PC-9 (cell line): ENCODE measurements at places on chromosomes 1 and 21. TPM values are rescaled to one million over a fixed set of nuclear protein-coding genes. Genes with fewer than 3 reads are reported as not detected.
A peak's percentile ranks its signal among the peaks of the same experiment; 100 is the strongest.

The ZYG11A gene
- 9.7 and 11.5 TPM in 2 replicates for total RNA-seq

The ETV3 gene
- 22.1 and 26.2 TPM in 2 replicates for total RNA-seq

The CFAP141 gene
- total RNA-seq = not detected in 2 replicates

The HPCA gene
- total RNA-seq = not detected in 2 replicates

- no peak overlapping the region for H3K27ac ChIP-seq
- DNase-seq = no peak
- no peak overlapping the region for H3K4me3 ChIP-seq
- no peaks in the 10 kb centered on the region for H3K36me3 ChIP-seq
Observed at GRCh38 chr1:25120281-25120680, 112.0 kb downstream of the SYF2 start.

- DNase-seq = no peak
- no peaks in the 10 kb centered on the region for H3K36me3 ChIP-seq
- no peak overlapping the region for H3K27ac ChIP-seq
- no peaks in the 10 kb centered on the region for H3K4me1 ChIP-seq
- H3K4me3 ChIP-seq = no peak overlapping the region
Observed at GRCh38 chr21:26368591-26369320, 198.2 kb upstream of the APP start.

DNA sequence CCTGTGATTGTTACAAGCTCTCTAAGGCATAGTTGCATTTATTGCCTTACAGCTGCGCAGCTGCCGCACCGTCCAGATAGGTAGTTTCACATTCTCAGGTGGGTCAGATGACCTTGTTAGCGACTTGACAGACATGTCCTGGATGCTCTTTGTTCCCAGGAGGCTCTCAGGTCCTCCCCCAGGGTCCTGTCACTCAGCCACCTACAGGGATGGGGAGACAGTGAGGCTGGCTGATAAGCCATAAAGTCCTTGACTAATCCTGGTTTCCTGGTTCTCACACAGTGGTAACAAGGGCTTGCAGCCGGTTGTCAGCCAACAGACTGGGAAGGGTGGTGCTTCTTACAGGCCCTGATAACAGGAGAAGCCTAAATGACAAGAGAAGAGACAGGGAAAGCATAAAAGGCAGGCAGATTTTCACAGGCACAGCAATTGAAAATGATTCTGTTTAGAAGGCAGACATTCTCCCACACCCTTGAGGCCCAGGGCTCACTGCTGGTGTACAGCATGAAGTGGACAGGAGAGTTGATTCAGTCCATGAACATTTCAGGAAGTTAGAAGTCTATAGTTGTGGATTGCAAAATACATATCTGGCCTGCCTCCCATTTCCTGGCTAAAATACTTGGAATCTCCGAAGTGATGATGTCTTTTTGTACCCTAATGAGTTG, 2.9 kb downstream of the ARF1 start:
- no peak for DNase-seq
- H3K36me3 ChIP-seq = peaks cover 29% of the 10 kb centered on the region
- H3K27me3 ChIP-seq = no peaks in the 10 kb centered on the region
- peak overlapping the region; percentile 100; the same call in 1 of the 2 replicates for H3K4me3 ChIP-seq
- H3K27ac ChIP-seq = peak overlapping the region; percentile 78

DNA sequence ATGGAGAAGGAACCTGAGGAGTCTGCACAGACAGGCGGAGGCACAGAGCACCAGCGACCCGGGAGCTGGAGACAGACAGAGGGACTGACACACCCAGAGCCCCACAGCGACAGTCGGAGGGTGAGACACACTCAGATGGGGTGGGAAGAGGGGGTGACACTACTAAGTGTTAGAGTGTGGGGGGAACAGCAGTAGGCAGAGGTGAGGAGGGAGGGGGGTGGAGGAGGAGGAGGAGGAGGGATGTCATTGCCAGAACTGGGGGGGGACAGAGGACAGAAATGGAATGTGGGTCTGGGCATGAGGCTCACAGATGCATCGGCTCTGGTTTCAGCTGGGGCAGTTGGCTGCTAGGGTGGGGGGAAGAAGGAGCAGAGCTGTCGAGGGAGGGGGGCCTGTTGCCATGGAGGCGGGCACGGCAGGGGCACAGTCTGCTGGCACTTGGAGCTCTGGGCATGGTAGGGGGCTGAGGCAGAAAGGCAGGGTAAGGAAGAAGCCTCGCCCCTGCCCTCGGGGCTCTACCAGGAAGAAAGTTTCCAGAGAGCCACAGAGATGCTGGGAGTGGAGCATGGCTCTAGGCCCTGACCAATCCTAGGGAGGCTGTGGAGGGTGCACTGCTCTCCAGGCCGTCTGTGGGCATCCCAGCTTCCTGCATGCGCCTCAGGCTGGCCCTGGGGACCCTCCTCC, 37.3 kb downstream of the AHDC1 start:
- no peak overlapping the region for H3K27ac ChIP-seq
- no peak overlapping the region for H3K4me3 ChIP-seq
- no peaks in the 10 kb centered on the region for H3K36me3 ChIP-seq
- no peak for DNase-seq

DNA sequence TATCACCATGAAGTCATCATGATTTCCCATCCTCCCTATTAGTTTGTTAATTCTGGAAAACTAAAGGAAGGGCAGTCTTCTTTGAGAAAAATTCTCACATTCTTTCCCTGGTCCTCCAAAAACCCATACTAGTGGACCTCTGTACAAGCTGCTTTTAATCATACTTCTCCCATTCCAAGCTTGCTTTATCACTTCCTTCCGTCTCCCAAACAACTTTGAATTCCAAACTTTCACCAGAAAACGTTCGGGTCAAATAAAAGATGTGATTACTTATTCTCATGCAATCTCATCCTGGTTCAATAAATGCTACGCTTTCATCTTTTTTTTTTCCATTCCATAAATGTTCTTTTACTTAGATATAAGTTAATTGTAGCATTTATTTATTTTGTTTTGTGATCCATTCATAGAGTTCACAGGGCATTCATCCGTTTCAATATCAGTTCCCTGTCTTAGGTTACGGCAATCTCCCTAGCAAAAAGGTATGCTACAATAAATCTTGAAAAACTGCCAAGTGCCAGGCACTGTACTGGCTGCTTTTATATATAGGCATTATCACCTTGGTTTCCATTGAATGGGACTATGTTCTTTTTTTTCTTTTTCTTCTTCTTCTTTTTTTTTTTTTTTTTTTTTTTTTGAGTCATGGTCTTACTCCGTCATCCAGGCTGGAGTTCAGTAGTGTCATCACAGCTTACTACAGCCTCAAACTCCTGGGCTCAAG, 100.2 kb upstream of the GREM2 start:
- H3K36me3 ChIP-seq = no peaks in the 10 kb centered on the region
- H3K27ac ChIP-seq = no peak overlapping the region
- no peak for DNase-seq
- H3K27me3 ChIP-seq = peaks cover 91% of the 10 kb centered on the region
- no peaks in the 10 kb centered on the region for H3K4me1 ChIP-seq

DNA sequence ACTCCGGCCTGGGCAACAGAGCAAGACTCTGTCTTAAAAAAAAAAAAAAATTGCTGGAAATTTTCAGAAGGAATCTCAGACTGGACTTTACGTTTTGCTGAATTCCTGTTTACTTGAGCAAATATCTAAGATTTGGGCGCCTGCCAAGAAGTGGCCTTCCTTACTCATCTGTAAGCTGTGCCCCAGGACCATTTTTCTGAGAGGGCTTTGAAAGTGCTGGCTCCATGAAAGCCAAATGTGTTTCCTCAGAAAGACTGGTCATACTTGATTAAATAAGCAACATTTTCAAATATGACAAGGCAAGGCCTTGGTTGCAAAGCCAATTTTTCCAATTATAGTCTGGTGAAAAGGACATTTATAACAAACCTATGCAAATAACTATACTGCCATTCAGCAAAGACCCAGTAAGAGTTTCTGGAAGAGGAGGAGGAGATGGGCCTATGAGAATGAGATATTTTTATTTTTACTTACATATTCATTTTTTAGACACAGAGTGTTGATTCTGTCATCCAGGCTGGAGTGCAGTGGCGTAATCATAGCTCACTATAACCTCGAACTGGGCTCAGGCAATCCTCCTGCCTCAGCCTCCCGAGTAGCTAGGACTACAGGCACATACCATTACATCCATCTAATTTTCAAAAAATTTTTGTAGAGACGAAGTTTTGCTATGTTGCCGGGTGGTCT, 56.3 kb upstream of the HTR1D start:
- H3K27ac ChIP-seq = no peak overlapping the region
- H3K4me3 ChIP-seq = no peak overlapping the region
- H3K36me3 ChIP-seq = no peaks in the 10 kb centered on the region
- peak; percentile 46 for DNase-seq

GRCh38 chr1:116739371-116740012, 14.7 kb upstream of the CD2 start:
- no peaks in the 10 kb centered on the region for H3K4me1 ChIP-seq
- no peaks in the 10 kb centered on the region for H3K36me3 ChIP-seq
- no peaks in the 10 kb centered on the region for H3K27me3 ChIP-seq
- no peak overlapping the region for H3K4me3 ChIP-seq

DNA sequence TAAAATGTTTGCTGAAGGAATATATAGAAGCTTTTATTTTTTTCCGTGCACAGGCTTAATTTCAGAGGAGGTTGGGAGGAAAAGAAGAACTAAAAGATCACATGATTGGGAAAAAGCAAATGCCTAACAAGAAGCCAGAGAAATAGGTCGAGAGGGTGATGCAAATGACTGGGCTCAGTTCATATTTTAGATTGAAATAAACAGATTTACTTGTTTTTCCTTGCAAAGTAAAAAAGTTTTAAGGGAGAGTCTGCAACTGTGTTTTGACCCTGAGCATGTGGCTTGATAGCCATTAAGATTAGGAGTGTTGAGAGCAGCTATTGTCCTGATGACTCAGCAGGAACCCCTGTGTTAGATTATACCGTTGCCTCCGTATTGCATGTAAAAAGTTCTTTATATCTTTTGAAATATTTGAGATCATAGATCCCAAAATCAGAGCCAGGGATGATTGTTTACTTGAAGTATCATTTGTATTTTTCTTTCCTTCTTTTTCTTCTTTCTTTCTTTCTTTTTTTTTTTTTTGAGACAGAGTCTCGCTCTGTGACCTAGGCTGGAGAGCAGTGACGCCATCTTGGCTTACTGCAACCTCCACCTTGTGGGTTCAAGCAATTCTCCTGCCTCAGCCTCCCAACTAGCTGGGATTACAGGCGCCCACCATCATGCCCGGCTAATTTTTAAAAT, 20.2 kb downstream of the CLIC4 start:
- H3K27me3 ChIP-seq = no peaks in the 10 kb centered on the region
- no peaks in the 10 kb centered on the region; the same call in 1 of the 2 replicates for H3K4me1 ChIP-seq
- H3K36me3 ChIP-seq = no peaks in the 10 kb centered on the region; the same call in 1 of the 2 replicates
- no peak overlapping the region for H3K4me3 ChIP-seq
- no peak for DNase-seq

DNA sequence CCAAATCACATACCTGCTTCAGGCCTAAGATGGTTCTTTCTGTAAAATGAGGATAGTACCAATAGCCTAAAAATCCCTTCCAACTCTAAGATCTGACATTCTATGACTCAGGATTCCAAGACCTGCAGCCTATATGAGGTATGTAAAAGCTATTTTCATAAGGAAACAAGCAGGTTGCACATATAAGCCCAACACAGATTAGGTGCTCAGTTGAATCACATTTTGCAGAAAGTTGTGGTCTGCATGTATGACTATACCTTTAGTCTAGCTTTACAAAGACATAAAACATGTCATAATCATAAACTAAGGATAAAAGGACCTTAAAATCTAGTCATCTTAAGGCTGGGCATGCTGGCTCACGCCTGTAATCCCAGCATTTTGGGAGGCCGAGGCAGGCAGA, 7.3 kb downstream of the KTI12 start:
- DNase-seq = no peak
- H3K36me3 ChIP-seq = peaks cover 4% of the 10 kb centered on the region; the same call in 1 of the 2 replicates
- H3K4me3 ChIP-seq = no peak overlapping the region
- H3K27me3 ChIP-seq = no peaks in the 10 kb centered on the region

DNA sequence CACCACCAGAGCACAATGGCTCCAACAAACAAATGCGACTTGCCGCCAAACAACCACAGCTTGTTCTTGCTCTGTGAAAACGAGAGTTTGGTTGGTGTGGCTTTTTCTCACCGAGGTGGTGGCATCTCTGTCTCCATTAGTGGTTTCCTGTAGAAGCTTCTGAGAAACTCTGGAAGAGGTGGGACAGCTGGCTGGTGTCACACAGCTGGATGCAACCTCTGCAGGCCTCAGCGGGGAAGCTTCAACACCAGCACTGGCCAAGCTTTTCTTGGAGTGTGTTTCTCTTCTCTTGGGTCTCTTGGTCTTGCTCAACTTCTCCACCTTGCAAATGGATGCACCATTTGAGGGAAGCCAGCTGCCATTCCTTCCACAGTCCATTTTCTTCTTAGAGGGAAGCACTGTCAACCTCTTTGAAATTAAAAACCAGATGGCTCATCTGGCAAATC, 124.8 kb downstream of the KCNN3 start:
- H3K27me3 ChIP-seq = peaks cover 96% of the 10 kb centered on the region
- H3K36me3 ChIP-seq = no peaks in the 10 kb centered on the region
- DNase-seq = no peak
- no peak overlapping the region for H3K27ac ChIP-seq
- H3K4me1 ChIP-seq = no peaks in the 10 kb centered on the region
- H3K4me3 ChIP-seq = no peak overlapping the region

DNA sequence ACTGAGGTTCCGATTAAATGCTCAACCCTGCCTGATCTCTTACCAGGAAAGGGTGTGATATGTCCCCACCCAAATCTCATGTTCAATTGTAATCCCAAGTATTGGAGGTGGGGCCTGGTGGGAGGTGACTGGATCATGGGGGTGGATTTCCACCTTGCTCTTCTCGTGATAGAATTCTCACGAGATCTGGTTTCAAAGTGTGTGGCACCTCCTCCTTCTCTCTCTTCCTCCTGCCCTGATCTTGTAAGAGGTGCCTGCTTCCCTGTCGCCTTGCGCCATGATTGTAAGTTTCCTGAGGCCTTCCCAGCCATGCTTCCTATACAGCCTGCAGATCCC, 34.9 kb downstream of the RSPH1 start:
- H3K4me3 ChIP-seq = no peak overlapping the region
- H3K36me3 ChIP-seq = no peaks in the 10 kb centered on the region
- peaks cover 22% of the 10 kb centered on the region for H3K4me1 ChIP-seq
- no peak for DNase-seq

- H3K27ac ChIP-seq = peak overlapping the region; percentile 37
- peaks cover 19% of the 10 kb centered on the region for H3K4me1 ChIP-seq
- H3K27me3 ChIP-seq = no peaks in the 10 kb centered on the region
- no peak overlapping the region for H3K4me3 ChIP-seq
Observed at GRCh38 chr1:44514673-44515072, 109.6 kb downstream of the RNF220 start.
